Activated CD8-positive, alpha-beta T cell treated with anti-CD3 and anti-CD28 coated beads, Interleukin-2, amount 10 ng/mL, durations not matched to agents 7 days and 5 days (primary cell): ENCODE measurements at places on chromosomes 3 and 15. TPM values are rescaled to one million over a fixed set of nuclear protein-coding genes. Genes with fewer than 3 reads are reported as not detected.

UPK1B gene
- total RNA-seq, result not detected

DNA sequence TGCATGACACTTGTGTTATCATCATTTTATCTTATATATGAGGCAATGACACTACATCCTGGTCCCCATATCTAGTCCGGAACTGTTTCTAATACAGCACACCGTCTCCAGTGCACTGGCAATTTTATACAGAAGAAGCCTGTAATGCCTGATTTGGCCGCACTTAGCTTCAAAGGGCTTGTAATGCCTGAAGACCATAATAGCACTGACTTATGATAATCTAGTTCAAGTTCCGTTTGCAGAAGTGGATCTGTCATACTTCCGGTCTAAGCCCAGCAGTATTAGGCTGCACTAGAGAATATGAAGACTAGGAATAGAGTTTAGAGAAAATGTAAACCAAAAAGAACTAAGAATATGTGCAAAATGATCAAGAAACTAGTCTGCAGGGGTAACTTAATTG is 1.3 kb downstream of the BNIP2 start:
- DNase-seq, result peak; percentile 54

DNA sequence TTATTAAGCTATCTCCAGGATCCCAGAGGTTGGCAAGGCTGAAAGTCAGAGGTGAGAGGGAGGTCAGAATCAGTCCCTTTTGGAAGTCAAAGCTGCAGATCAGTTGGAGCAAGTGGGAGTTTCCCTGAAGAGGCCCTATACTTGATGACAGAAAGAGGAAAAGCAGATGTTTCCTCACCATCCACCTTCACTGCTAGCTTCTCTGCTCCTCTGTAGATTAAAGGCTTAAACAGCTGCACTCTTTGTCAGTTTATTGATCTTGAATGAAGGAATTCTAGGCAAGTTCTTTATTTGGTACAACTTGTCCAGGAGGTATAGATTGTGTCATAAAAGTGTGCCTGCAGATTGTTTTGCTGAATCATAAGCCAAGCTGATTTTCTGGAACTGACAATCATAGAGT is 408.2 kb upstream of the TGFBR2 start:
- no peak for DNase-seq

DNA sequence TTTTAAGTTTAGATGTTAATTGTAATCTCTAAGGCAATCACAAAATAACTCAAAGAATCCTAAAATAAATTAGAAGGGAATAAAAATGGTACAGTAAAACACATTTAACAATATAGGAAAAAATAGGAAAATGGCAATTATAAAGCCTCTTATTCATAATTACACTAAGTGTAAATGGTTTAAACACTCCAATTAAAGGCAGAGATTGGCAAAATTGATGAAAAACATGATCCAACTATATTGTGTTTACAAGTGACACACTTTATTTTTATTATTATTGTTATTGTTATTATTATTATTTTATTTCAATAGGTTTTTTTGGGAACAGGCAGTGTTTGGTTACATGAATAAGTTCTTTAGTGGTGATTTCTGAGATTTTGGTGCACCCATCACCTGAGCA is 48.7 kb upstream of the DYNC1LI1 start:
- DNase-seq, result no peak

LRTM1 gene
- total RNA-seq, result not detected

GRCh38 chr3:25581823-25582222 is 82.9 kb downstream of the TOP2B start:
- no peak for DNase-seq

GRCh38 chr3:43346978-43347749 is 60.8 kb downstream of the SNRK start:
- DNase-seq, result peak; percentile 85

RLBP1 gene
- total RNA-seq, result not detected

ZNF80 gene
- total RNA-seq, result 0.71 TPM
